SW 1271 (cell line): ENCODE measurements at places on chromosomes 12 and 14.

DNA sequence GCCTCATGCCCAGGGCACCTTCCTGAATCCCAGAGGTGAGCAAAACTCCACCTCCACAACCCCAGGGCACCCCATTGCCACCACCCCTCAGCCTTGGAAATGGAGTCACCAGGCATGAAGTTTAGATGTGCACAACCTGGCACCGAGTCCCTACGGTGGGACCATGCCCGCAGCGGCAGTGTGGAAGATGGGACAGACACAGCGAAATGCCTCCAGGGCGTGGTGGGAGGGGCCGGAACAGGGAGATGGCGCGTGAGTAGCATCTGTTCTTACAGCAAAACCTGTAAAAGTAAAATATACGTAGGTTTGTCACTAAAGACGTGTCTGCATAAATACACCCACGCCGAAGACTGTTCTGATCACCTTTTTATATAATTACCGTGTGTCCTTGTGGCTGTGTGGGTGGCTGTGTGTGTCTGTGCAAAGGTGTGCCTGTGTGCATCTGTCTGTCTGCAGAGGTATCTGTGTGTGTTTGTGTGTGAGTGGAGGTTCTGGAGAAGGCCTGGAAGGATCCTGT, 17.4 kb upstream of the DEGS2 start:
- DNase-seq = no peak

DNA sequence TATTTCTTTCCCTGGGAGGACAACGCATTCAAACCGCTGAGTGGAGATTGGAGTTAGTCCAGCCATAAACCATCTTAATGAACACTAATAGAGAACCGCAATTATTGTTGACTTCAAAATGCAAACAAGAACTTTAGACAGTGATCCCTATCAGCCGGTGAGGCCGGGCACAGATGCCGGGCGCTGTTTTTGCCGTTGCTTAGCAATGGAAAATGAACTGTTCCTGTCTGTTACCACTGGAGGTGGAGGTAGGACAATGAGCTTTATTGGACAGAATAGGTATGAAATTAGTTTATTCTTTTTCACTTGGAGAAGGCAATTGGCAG, 216.8 kb downstream of the TTC8 start:
- no peak for DNase-seq

DNA sequence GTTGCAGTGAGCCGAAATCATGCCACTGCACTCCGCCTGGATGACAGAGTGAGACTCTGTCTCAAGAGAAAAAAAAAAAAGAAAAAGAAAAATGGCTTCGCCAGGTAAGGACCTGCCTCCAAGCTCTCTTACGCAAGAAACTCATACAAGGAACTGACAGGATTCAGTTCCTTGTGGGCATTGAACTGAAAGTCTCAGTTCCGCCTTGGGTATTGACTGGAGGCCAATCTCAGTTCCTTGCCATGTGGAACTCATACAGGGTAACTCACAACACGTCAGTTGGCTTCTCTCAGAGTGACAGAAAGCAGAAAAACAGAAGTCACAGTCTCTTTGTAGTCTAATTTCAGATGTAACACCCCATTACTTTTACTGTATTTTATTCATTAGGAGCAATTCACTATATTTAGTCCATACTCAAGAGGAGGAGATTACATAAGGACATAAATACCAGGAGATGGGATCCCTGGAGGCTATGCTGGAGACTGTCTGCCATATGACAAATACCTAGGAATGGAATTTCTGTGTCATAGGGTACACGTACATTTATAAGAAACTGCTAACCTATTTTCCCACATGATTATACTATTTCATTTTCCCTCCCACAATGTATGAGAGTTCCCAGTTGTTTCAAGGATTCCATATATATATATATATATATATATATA, 11.4 kb upstream of the NOPCHAP1 start:
- no peak for DNase-seq

DNA sequence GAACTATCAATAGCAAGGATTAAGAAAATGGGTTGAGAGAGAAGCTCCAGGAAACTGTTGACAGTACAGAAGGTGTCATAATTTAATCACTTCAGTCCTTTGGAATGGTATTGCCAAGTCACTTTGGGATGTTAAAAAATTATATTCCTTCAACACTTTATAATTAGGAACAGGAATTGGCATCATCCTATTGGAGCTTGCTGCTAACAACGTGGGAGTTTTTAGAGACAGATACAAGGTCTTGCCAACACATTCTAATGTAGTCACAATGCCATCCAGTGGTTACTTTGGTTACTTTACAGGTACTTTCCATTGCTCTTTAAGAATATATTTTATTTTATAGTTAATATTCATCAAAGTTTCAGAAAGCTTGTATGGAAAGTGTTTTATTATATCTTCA, 310.1 kb downstream of the SYT1 start:
- DNase-seq = no peak

- DNase-seq = no peak
Measured at GRCh38 chr12:118193477-118193876, 57.6 kb downstream of the PEBP1 start.

DNA sequence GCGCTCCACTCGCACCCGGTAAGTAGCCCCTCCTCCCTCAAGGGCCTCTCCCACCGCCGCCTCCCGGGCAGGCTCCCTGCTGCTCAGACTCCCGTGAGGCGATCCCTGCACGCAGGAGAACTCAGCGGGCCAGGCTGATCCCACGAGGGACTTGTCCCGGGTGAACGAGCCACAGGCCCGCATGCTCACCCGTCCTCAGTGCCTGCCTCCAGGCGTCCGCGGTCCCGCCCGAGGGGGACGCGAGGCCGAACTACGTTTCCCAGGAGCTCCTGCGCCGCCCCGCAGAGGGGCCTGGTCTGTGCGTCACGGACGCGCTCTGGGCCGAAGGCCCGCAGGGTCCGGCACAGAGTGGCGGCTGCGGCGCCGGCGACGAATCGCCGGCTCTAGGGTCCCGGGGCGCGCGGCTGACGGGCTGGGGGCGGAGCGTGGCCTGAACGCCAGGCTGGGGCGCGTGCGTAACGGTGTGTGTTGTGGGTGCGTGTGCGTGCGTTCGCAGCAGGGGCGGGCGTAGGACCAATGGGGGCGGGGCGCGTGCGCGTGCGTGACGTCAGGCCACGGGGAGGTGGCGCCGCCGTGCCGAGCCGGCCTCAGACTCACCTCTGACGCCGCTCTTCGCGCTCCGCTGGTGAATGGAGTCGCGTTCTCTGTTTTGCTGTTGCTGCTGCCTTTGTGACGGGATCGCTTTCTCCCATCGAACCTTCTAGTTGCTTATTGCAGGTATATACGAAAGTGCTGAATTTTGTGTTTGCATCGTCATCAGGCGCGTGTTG, at the start of the genes ZNF10 and ZNF891:
ZNF10 (plus strand) TSS at position 590 of the 770 bp plus-strand sequence. CDS start 13,866 bp downstream, outside the sequence.
ZNF891 (minus strand) TSS at position 237 of the 770 bp plus-strand sequence. CDS start 8,356 bp downstream, outside the sequence.
- DNase-seq = peak; percentile 92

GRCh38 chr14:42523666-42524065, 917.0 kb downstream of the LRFN5 start:
- no peak for DNase-seq

DNA sequence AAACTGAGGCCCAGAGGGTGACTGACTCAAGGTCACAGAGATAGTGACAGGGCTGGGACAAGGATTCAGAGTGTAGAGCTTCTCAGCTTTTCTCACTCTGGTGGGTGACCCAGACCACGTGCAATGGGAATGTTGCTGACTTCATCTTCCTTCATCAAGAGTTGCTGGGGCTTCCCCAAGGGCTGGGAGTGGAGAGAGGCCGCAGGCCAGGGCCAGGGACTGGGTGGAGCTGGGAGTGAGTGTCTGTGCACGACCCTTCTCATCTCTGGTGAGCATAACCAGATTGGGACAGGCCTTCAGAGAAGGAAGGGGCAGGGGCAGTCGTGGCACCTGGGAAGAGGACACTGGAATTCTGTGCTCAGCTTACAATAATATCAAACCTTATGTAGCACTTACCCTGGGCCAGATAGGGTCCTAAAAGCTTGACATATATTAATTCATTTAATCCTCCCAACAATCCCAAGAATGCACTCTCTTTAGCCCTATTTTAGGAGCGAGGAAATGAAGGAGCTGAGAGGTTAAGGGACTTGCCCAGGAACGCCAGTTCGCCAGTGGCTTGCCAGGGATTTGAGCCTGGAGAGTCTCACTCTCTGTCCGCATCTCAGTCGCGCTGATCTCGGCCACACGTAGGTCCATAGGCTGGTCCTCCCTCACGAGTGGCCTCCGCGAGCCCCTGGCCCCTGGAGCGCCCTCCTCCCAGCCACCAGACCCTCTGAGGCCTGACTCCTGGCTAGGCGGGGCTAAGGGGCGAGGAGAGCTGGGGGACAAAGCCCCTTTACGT, 15.8 kb downstream of the KRT18 start:
- DNase-seq = no peak

DNA sequence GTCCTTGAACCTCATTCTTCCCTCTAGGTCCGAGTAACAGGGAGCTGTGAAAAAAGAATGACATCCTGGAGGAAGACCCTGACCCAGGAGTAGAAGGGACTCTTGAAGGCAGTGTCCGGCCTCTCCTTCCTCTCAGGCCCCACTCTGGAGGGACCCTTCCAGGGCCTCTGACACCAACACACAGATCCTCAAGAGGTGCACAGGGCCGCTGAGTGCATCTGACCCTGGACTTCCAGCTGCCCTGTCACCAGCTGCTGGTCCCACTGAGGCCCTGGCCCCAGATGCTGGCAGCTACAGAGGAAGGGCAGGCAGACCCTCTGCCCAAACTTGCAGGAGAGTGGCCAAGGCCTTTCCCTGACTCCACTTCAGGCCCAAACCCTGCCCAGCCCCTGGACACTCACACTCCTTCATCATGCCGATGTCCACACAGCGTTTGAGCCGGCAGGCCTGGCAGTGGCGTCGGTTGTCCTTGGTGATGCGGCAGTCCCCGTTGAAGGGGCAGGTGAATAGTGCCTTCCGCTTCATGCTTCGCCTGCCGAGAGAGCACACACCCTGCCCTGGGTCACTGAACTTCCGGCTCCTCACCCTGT, 40.1 kb downstream of the VDR start:
- DNase-seq = no peak

DNA sequence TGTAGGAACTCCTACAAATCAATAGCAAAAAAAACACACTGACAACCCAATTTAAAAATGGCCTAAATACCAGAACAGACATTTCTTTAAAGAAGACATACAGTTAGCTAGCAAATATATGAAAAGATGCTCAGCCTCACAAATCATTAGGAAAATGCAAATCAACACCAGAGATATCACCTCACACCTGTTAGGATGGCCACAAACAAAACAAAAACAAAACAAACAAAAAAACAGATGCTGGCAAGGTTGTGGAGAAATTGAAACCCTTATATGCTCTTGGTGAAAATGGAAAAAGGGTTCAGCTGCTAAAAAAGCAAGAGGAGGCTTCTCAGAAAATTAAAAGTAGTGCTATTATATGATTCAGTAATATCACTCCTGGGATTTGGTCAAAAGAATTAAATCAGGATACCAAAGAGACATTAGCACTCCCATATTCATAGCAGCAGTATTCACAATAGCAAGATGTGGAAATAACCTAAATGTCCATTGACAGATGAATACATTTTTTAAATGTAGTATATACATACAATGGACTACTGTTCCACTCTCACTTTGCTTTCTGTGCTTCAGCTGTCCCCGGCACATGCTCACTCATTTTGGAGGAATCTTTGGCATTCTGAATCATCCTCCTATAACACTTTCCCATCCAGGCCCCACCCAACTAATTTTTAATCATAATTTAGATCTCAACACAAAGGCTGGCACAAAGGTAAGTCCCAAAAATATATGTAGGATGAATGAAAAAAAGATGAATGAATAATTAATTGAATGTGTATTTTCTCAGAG, 99.1 kb downstream of the SYT1 start:
- DNase-seq = peak; percentile 18
